HEK293T (cell line): ENCODE measurements at places on chromosomes 3 and 15.

DNA sequence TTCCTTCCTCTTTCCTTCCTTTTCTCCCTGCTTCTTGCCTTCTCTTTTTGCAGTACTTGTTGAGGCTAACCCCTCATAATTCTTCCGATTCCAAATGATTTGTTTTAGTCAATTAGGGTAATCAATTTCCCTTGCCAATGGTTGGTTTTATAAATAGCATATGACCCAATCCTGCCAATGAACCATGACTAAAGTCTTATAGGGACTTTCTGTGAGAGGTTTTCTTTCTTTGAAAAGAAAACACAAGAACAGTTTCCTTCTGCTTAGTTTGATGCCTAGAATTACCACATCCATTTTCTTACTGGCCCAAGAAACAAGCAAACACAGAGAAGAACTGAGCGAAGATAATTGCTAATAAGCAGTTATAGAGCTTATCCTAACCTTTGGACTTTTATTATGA is 292.5 kb upstream of the SATB1 start:
- DNase-seq = no peak

- DNase-seq = no peak
These were observed 46.9 kb downstream of the RAB11A start for GRCh38 chr15:65916041-65916663.

GRCh38 chr3:110779581-110779980 is 292.0 kb upstream of the NECTIN3 start:
- DNase-seq = no peak

- DNase-seq = no peak
These were observed 153.9 kb downstream of the FOXP1 start for GRCh38 chr3:71429597-71429988.

DNA sequence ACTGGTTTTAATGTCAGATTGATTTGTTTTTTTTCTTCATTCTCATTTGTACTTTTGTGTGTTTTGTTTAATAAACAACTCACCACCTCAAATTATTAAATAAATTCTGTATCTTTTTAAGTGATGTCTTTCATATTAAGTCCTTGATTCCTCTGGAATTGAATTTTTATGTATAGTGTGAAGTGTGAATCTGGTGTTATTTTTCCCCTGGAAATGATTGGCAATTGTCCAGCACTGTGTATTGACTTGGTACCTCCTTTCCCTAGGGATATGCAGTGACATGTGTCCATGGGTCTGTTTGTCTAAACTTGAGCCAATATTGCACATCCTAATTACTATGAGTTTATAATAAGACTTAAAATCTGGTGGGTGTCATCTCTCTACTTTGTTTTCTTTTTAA is 2.1 kb downstream of the RNU5B-1 start:
- DNase-seq = no peak

GRCh38 chr3:134341389-134341788 is 32.9 kb downstream of the AMOTL2 start:
- DNase-seq = no peak

- DNase-seq = no peak
These were observed 430.7 kb upstream of the CFAP20DC start for GRCh38 chr3:59480486-59480995.

- no peak for DNase-seq
These were observed 7.3 kb upstream of the TM6SF1 start for GRCh38 chr15:83100097-83100646.

DNA sequence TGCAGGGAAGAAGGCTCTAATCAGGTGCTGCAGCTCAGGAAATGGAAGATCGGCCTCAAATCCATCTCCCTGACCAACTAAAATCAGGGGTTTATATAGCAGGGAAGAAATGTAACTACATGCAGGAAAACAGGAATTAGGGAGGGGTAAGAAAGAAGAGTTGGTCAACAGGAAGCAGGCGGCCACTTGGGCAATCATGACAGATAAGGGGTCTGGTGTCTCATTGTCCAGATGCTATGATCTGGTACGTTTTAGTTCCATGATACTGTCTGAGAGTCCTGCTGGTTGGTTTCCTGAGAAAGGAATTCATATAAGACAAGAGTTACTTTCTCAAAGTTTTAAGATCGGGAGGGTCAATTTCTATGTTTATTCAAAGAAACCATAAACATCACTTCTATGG is 24.2 kb downstream of the KATNBL1 start:
- DNase-seq = no peak

DNA sequence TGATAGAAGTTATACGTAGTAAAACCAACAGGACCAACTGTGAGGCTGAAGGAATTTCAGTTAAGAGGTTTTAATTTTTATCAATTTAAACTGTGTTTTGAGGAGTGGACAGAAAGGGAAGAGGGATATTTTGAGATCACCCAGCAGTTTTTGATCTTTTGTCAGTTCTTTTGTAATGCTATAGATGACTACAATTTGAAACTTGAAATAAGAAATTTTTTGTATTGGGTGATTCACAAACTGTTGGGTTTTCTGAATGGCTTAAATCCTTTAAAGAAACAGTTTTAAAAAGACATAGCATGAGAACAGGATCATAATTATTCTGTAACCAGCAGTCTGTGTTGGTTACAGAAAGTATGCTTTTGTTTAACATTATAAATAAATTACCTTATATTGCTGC is 67.4 kb downstream of the TCF12 start:
- no peak for DNase-seq

DNA sequence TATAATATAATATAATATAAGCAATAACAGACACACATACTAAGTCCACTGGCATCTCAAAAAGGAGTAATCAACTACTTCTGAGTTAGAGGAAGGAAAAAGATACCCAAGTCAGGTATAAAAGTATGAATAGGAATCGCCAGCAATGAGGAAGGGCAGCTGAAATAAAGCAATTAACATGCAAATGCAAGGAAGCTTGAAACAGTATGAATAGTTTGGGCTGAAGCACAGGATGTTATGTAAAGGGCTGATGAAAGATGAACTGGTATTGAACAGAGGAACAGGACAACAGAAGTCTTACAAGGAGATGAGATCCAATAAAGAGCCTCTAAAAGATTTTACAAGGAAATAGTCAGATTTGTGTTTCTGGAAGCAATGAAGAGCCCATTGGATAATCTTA is 7.1 kb downstream of the COPS2 start:
- DNase-seq = no peak

GRCh38 chr3:75886971-75887526 is 101.7 kb upstream of the ZNF717 start:
- no peak for DNase-seq

GRCh38 chr15:67551207-67551743 is 8.8 kb downstream of the MAP2K5 start:
- DNase-seq = no peak

DNA sequence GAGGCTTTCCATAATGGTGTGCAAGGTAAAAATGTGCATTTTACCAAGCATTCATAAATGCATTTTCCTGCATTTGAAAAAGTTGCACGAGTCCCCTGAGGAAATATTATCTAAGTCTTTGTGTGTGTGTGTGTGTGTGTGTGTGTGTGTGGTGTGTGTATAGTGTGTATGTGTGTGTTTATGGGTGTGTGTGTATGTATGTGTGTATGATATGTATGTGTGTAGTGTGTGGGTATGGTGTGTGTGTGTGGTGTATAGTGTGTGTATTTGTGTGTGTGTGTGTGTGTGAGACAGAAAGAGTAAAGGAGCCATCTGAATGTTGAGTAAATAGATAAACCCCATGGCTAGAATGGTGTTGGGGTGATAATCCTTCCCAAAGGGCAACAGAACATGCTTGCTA is 229.6 kb upstream of the TBC1D5 start:
- DNase-seq = no peak

DNA sequence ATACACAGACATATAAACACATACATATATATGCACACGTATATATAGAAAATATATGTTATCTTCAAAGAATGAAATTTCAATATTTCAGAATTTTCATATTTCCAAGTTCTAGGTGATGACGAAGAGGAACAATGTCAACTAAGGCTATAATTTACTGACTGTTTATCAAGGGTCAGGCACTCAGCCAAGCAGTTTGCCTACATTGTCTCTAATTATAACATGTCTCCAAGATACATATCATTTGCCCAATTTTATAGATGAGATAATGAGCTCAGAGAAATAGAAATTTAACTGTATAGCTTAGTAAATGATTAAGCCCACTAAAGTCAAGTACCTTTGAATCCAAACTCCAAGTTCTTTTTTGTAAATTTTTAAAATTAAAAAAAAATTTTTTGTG is 99.9 kb upstream of the PLSCR4 start:
- no peak for DNase-seq

DNA sequence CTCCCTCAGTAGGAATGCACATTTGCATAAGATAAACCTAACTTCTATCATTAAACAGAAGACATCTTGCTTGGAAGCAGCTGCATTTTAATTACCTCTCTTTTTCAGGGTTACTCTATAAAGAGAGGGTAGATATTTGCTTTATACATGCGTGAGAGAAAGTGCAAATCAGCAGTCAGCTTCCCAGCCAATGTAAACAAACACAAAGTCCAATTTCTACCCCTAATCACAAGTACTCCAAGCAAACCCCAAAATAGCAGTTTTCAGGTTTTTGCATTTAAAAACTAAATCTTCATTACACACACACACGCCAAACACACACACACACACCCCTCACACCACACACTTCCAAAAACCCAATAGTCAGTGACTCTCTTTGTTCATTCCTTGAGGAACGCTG is 303.9 kb upstream of the ALCAM start:
- DNase-seq = no peak

DNA sequence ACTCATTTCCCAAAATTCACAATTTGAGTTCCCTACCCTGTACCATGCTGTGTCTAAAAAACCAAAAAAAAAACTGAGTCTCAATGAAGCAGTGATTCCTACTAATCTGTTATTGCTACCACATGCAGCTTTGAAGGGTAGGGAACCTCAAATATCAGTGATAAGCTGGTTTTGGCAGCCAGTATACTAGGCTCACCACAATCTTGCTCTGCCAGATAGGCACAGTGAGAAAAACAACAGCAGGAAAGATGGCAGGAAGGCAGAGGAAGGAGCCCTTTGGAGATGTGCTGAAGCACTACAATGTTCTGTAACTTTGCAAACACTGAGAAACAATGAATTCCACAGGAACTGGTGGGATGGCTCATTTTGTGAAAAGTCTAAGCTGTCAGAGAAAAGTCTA is 96.9 kb upstream of the UBP1 start:
- no peak for DNase-seq

DNA sequence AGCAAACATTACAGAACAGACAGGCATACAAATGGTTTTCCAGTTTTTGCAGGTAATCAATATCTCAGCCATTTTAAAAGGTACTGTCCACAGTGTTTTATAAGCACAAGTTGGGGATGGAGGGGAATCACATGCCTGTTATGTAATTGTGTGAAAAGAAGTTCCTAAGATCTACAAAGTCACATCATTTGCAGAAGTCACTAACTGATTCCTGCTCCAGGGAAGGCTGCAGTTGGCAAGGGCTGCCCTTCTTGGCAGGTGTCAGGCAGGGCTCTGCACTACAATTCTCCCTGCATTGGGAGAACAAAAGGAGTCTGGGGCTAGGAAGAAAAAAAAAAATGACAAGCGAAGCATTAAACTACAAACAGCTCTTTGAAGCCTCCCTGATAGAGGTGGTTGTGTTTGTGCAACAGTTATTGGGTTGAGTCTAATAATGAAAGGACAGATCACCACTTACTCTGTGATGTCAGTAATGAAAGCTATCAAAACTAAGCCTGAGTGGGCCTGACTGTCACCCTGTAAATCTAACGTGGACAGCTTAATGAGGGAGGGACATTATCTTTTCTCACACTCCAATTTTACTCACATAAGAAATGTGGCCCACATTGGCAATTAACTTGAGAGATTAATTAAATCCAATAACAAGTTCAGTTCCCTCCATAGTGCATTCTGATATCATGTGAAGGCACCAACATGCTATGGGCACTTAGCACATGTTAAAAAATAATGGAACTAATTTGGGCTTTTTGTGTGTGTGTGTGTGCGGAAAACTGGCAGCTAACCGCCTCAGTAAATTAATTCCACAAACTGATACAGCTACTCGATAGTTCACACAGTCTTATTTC is 242.9 kb downstream of the FHIT start:
- no peak for DNase-seq
